Stimulated activated CD8-positive, alpha-beta memory T cell treated with anti-CD3 and anti-CD28 coated beads, Interleukin-2, amount 100 ng/mL, for 1 hour (primary cell): ENCODE measurements at places on chromosomes 5 and 9.

DNA sequence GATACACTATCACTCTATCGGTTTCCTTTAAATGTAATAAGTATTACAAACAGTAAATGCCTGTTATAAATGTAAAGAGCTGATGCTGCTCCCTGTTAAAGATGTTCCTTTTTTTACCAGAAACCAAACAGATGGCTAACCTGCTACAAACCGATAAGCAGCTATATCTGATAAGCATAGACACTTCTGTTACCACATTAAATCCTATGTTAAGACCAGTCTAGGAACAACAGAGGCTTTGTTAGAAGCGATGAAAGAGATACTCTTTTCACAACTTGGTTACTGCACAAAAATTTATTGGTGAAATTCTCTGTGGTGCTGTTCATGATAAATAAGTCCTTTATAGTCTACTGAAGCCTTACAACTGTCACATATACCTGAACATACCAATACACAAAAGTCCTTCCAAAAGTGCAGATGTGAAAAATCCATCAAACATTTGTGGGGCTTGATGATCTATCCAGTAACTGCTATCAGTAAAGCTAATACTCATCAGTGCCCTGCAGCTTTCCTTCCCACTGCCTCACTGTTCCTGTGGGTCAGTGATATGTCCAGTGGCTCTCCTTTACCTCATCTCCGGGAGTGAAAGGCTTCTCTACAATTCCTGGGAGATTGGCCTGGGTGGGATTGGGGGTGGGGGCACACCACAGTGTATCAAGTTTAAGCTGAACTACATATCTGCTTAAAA is 25.8 kb upstream of the PRXL2C start:
- DNase-seq: no peak

DNA sequence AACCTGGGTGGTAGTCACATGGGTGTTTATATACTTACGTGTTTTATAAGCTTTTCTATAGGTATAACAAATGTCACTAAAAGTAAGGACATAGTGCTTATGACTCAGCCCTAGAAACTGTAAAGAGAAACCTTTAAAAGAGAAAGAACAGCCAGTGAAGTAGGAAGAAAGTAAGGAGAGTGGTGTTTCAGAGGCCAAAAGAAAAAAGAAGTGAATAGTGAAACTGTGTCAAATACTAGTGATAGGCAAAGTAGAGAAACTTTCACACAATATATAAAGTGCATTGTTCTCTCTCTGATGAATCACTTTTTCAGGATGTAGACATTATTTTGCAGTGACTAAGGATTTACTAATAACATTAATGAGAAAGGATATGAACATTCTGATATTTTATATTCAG is 74.2 kb upstream of the SUSD1 start:
- no peak for DNase-seq

DNA sequence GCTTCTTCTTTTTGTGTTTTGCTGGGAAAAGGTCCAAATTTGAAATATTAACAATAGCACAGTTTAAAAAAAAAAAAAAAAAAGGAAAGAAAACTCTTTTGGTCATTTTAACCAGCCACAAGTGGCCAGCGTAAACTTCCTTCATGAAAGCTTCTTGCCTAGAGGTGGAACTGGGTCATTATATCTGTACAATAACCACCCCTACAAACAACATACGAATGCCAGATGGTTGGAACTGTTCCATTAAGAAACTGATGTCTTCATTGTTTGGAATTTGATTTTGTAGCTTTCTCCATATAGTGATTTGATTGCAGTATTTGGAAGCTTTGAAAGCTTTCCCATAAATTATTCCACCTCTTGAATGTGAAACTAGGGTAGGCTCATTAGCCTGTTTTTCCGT is 18.3 kb upstream of the LPAR1 start:
- no peak for DNase-seq

- DNase-seq: no peak
Measured at GRCh38 chr9:1938135-1938534, 77.0 kb upstream of the SMARCA2 start.

DNA sequence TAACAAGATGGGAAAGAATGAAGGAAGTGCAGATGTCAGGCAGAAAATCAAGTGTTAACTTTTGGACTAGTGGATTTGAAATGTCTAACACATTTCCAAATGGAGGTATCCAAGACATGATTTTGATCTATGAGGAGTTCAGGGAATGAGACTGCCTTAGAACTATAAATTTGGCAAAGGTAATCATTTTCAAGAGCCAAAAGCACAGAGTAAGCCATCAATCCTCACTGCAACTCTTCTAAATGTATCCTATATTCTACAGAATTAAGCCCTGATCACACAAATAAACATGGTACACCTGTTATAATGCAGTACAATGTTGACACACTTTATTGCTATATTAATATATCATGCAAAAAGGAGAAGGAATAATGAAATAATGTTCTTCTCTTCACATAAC is 55.6 kb downstream of the SETX start:
- DNase-seq: no peak

DNA sequence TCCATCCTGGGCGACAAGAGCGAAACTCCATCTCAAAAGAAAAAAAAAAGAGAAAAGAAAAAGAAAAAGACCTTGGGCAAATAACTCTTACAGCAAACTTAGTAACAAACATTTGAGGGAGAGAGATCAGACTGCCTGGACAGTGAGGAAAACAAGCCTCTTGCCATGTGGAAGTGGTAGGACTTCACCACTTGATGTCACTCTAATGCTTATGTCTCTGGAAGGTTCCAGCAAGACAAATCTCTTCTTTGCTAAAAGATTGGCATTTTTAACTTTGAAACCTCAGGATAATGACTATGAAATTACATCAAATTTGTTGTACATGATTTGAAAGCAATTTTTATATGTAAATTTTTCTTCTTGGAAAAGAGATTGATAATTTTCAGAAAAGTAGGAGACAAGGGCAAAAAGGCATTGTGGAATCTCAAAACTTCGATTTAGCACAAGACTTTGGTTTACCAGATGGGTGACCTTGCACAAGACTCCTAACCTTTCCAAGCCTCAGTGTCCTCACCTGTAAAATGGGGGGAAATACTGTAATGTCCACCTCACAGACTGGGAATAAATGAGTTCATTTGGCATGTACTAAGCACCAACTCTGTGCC is 5.4 kb downstream of the ACTL7B start:
- no peak for DNase-seq

DNA sequence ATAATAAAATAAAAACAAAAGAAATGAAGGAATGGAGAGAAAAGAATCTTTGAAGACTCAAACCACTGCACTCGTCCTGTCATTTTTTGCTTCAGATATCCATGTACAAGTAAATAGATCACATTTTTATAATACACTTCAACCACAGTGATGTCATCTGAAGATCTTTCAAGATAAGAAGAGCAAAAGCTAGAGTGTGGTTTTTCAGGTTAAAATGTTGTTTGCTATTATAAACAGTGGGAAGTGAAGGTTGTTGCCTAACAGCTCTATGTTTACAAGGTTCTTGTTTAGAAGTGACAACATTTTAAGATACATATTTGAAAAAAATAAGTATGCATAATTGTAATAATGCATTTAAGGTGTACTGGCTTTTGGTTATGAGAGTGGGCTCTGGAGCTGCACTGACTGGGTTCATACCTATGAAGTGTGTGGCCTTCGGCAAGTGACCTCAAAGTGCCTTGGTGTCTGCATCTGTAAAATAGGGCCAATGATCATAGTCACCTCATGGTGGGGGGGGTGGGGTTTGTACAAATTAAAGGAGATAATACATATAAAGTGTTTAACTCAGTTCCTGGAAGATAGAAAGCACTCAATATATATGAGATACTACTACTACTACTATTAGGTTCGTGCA is 45.5 kb upstream of the IL7R start:
- DNase-seq: no peak

- DNase-seq: no peak
Measured at GRCh38 chr5:92455011-92455410, 1071.9 kb upstream of the ARRDC3 start.

DNA sequence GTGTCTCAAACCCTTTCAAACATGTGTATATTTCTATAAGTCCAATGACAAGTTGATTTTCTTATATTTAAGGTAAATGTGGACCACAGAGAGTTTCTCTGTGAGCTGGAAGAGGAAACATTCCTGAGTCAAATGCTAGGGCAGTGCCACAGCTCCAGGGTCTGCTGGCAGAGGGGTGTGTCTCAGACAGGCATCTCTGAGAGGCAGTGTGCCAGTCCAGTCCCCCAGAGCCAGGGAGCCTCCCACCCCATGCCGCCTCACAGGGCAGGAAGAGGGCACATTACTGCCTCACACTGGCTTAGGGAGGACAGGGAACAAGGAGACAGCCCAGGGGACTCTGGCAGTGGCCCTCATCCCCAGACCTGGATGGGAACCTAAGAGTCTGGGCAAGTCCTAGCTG is 120.2 kb downstream of the TENT4A start:
- no peak for DNase-seq

DNA sequence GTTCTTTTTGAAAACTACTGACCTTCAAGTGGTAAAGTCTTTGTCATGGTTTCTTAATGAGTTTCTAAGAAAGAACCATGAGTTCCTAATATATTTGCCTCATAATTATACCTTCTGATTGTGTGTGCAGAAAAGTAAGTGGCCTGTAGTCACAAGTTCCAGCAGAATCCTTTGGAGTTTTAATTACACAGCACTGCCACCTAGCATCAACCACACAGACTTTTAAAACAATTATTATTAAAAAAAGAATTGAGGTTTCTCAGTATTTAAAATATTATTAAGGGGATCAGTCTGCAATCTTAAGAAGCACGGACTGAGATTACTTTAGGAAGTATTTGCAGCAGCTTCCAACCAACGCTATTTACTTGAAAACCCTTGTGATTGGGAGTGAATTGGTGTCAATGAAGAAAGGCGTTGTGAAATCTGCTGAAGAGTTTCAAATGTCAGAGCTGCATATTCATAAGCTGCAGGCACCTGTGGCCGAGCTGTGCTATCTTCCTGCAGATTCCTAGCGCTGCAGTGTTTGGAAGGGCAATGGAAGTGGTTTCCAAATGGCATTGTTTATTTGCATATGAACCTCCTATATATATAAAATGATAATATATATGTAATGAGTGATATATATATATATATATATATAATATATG is 1074.2 kb upstream of the WWC1 start:
- no peak for DNase-seq

DNA sequence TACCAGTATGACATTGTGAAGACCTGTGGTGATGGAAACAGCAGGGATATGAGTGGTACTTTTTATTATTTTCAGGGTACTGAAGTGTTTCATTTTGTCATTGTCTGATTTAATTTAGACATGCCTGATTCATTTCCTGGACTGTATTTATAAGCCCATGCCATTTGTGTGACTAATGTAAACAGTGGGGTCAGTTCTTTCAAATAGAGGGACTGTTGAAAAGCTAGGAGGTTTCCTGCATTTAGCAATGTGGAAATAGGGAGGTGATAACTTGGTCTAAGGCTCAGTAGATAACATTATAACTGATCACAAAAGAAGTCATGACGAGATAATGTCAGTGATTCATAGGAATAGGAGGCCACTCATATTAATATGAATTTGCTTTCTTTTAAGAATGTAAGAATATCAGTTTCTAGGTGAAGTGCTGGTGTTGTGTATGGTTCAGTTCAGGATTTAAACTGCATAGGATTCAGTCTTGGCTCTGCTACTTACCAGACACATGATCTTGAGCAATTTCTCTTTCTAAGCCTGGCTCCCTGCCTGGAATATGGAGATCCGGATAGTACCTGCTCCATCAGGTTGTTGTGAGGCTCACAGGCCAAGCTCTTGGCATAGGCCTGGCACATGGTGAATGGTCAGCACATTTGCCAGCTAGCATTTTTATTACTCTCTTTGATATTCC is 7.5 kb downstream of the RASGRF2 start:
- no peak for DNase-seq

DNA sequence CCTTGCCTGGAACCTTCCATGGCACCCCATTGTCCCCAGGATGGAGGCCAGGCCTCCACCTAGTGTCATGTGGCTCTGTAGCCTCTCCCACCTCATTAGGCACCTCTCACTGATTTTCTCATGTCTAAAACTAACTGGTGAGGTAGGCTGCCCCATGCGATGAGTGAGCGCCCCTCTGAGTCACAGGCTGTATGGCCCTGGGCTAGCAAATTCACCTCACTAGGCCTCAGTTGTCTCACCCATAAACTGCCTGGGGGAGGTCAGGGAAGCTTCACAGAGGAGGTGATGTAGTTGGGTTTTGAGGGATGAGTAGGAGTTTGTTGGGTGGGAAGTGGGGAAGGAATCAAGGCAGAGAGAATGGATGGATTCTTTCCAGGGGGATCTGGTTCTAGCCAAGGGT is 8.8 kb downstream of the RXRA start:
- no peak for DNase-seq

DNA sequence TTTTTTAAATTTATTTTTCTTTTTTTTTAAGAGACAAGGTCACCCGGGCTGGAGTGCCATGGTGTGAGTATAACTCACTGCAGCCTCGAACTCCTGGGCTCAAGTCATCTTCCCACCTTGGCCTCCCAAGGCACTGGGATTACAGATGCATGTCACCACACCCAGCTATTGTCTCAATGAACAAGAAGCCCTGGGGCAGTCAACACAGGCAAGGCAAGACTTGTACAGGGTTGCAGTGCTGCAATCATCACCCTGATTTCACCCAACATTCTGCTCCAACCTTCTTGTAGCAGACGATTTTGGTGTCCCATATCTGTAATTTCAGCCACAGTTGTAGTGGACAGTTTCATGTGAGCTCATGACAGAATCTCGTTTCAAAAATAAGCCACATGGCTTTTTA is 205.8 kb upstream of the KIF2A start:
- DNase-seq: no peak

DNA sequence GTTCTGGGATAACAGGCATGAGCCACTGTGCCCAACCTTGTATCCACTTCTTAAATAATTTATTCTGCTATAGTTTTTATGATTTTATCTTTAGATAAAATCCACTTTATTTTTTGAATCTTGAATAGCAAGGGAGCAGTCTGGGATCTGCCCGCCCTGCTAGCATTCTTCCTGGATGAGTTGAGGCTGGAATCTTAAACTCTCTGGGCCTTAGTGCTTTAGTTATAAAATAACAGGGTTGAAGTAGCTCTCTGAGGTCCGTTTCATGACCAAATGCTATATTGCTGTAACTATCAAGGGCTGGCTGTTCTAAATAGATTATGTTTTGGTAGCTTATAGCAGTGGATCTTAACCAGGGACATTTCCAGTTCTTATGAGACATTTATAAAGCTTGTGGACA is 20.8 kb downstream of the ACER2 start:
- DNase-seq: no peak

- no peak for DNase-seq
Measured at GRCh38 chr5:34005681-34006080, 2.2 kb downstream of the AMACR start.

DNA sequence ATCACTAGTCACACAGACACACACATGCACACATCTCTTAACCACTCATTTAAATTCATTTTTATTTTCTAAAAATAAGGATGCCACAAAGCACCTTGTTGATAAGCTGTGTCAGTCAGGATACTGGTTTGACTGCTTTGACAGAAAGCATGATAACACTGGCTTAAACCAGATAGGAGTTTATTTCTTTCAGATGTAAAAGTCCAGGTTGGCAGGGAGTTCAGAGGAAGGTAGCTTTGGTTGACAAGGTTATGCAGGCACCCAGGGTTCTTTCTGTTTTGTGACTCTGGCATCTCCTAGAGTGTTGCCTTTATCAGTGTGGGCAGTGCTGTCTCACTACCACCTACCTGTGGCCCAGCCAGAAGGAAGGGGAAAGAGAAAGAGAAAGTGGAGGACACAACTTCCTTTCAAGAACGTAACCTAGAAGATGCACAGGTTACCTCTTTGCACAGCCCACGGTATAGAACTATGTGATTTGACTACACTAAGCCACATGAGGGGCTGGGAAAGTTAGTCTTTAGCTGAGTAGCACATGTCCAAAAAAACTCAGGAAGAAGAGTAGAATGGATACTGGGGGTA is 334.7 kb downstream of the OSTF1 start:
- no peak for DNase-seq
